ENCODE measurements at places on chromosomes 2 and 18.

- no peak for DNase-seq
Measured at GRCh38 chr18:58520969-58521368, 107.9 kb downstream of the ALPK2 start.

GRCh38 chr2:204726831-204727230 is 181.6 kb downstream of the PARD3B start:
- DNase-seq: peak; percentile 44

- DNase-seq: no peak
Measured at GRCh38 chr2:203908797-203909185, 27.8 kb upstream of the ICOS start.

GRCh38 chr2:233866479-233866878 is 1.7 kb downstream of the MSL3B start:
- no peak for DNase-seq

DNA sequence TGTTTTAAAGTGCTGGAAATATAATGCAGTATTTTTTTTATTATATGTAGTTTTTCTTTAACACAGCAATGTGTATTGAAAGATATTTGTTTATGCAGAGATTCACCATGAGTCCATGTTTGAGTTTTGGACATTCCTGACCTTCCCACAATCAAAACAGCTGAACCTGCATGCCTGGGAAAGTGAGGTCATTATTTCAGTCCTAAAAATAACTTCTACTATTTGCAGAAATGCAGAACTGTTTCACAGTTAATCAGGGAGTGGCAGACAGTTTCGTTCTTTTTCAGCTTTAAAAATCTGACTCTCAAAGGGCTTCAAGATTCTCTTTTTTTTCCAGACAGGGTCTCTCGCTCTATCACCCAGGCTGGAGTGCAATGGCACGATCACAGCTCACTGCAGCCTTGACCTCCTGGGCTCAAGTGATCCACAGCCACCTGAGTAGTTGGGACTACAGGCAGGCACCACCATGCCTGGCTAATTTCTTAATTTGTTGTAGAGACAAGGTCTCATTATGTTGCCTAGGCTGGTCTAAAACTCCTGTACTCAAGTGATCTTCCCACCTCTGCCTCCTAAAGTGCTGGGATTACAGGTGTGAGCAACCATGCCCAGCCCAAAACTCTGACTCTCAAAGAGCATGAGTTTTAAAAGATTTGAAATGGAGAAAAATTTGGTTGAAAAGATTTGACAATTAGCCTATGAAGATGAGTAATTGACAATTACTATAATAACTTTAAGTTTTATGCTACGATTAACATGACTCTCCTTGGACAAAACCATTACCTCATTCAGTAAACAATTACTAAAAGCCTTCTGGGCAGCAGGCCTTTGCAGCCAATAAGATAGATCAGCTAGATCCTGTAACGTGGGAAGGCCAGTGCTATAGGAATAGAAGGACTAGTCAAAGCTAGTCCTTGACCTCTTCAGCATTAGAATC is 5.0 kb upstream of the MYL12B start:
- DNase-seq: peak; percentile 82

- DNase-seq: no peak
Measured at GRCh38 chr2:215843579-215843978, 169.8 kb downstream of the MREG start.

DNA sequence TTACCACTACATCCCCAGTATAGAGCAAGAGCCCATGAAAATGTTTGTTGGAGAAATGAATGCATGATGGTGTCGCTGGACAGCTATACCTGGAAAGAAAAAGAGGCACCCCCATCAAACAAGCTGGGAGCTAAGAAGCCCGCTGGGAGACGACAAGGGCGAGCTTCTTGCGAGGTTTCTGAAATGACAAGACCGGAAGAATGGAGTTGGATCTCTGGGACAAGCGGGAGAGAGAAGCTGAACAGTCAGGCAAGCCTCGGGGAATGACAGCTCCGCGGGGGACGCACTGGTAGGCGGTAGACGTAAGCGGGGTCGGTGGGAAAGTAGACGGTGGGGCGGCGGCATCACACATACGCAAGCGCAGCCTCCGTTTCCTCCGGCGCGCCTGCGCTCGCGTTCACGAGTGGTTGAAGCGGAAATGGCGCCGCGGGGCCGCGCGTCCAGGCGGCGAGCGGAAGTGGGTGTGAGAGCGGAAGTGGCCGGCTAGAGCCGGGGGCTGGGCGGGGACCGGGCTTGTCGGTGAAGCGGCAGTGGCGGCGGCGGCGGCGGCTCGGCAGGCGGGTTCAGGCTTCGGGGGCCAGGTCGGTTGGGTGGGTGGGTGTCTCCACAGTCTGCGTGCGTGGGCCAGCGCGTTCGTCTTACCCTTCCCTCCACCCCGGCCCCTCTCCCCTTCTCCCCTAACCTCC is at the start of gene ARPC2:
Gene ARPC2, plus strand, starts transcription at position 516 of the 686 bp plus-strand sequence. CDS start 282 bp downstream, outside the sequence.
- DNase-seq: peak; percentile 99

- peak; percentile 20 for DNase-seq
Measured at GRCh38 chr2:41540272-41540998, 507.4 kb upstream of the PKDCC start.

DNA sequence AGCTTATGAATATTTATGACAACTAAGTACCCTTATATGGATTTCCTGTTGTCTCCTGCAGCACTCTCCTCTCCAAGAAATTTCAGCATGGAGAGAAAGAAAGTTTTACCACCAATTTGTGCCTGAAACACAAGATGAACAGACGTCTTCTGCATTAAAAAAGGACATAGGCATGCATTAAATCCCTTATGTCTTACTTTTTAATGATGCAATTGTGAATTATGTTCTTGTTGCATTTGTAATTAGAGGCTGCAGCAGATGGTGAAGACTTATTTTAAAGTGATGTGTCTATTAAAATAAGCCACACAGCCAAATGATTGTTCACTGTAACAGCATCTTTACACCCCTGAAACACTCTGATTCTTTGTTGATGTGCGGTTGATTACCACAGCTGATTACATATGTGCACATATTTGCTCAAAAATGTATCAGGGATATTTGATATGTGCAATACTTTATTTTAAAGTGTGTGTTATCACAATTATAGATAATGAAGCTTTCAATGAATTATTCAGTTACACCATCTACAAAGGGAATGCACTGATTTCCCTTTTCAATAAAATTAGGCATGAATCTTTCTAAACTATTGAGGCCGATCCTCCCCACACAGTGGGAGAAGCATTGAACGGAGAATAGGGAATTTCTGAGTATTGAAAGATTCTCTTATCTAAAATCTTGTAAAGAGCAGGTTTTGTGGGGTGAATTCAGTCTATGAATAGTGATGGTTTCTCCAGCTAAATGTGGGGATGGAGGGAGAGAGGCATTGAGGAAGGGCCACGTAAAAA is 585.1 kb downstream of the SLC4A3 start:
- DNase-seq: no peak

All from stomach (tissue), 19 donors.